ENCODE measurements at places on chromosomes 5 and 9.

- DNase-seq: no peak
These were observed 7.9 kb downstream of the BHMT start for GRCh38 chr5:79119486-79119885.

GRCh38 chr5:105503950-105504349, 1941.4 kb upstream of the NUDT12 start:
- no peak for DNase-seq

- DNase-seq: no peak
These were observed 726 bp downstream of the DAP start for GRCh38 chr5:10760096-10760920.

GRCh38 chr5:114544561-114544960, 182.7 kb downstream of the KCNN2 start:
- no peak for DNase-seq

- DNase-seq: no peak
These were observed 24.2 kb upstream of the NREP start for GRCh38 chr5:111781200-111781599.

GRCh38 chr5:93794954-93795353, 53.6 kb upstream of the POU5F2 start:
- DNase-seq: no peak

GRCh38 chr9:18707061-18707461, 233.1 kb downstream of the ADAMTSL1 start:
- DNase-seq: no peak

DNA sequence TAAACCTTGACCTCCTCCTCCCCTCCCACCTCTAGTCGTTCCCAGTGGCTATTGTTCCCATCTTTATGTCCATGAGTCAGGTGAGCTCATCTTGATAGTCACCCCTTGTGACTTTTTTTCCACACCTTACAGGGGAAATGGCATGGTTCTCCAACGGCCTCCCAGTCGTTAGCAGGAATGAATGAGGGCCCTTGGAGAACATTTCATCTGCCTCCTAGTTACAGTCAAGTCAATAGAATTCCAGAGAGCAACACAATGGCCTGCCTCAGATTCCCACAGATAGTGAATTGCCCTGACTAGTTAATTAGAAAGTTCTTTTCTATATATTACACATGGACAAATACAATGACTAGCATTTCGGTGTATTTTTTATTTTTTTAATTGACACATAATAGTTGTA, 262.6 kb downstream of the ATPSCKMT start:
- no peak for DNase-seq

- no peak for DNase-seq
These were observed 67.1 kb downstream of the EPB41L4B start for GRCh38 chr9:109253637-109254284.
